ENCODE measurements at places on chromosomes 13 and 19.

DNA sequence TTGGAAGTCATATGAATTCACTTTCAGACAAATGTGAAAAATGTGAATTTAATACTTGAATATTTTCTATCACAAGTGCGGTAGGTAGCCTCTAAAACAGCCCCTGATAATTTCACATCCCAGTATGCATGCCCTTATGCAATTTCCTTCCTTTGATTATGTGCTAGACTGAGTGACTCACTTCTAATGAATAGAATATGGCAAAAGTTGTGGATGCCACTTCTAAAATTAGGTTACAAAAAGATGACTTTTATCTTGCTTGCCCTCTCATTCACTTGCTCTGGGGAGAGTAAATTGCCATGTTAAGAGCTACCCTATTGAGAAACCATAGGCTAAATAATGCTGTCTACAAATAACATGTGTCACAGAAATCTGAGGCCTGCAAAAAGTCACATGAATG lies 402.5 kb upstream of the PCDH9 start:
- no peak for DNase-seq

DNA sequence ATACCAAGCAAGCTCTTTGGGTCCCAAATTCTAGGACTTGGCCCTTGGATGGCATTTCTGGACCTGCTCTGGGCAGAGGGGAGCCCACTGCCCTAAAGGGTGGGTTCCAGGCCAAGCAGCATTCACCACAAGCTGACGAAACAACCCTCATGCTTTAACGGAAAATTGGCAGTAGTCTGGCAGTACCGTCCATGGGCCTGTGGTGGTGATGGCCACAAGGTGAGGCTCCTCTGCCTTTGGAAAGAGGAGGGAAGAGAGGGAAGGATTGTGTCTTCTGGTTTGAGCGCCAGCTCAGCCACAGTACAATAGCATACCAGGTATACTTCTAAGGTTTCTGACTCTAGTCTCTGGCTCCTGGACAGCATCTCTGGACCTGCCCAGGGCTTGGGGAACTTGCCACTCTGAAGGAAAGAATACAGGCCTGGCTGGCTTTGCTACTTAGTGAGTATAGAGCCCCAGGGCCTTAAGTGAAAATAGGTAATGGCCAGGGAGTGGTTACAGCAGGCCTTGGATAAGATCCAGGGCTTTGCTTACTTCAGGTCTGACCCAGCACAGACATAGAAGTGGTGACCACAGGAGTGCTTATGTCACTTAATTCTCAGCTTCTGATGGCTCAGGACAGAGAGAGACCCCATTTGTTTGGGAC lies 595.5 kb downstream of the LMO7 start:
- DNase-seq: no peak

- DNase-seq: peak; percentile 58
Observed at GRCh38 chr19:18846862-18847548, 15.2 kb downstream of the UPF1 start.

DNA sequence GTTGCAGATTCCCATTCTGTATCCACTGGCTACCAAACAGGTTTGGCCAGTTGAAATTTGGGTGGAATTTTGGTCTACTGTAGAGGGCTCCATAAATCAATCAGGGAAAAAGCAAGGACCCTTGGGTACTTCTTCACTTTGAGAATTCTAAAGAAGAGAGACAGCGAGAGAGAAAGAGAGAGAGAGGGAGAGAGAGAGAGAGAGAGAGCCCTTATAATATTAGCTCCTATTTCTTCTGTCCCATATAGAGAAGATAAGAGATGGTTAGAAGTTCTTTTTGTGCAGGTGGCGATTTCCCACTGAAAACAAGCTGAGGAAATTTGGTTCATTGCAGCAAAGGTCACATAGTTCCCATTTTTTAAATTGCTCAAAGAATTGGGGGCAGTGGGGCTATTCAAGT lies 88.6 kb upstream of the ZNF536 start:
- DNase-seq: no peak

DNA sequence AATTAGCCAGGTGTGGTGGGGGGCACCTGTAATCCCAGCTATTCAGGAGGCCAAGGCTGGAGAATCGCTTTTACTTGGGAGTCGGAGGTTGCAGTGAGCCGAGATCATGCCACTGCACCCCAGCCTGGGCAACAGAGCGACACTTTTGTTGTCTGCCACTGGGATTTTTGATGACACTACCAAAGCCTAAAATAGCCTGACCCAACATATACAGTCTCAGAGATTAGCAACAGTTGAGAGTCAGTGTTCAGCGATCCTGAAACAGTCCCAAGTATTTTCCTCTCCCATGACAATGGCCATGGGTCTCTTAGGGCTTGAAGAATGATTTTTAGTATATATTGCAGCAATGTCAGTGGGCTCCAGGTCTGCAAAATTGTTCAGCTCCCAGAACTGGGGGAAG lies 32.9 kb downstream of the SLC25A30 start:
- DNase-seq: no peak

DNA sequence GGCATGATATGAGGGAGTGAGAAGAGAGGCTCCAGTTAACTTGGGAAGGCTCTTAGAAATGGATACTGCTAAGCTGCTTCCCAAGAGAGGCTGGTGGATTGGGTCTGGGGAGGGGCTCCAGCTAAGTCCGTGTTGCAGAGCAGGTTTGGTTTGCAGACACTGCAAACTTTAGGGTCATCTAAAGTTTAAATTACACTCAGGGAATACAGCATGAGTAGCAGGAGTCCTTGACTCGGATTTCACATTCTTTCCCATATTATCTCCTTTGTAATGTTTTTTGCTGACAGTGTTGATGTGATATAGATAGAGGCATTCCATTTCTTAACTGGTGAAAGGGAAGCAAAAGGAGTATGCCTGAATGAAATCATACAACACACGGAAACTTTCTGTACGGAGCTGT lies 31.9 kb downstream of the SGCG start:
- DNase-seq: no peak

DNA sequence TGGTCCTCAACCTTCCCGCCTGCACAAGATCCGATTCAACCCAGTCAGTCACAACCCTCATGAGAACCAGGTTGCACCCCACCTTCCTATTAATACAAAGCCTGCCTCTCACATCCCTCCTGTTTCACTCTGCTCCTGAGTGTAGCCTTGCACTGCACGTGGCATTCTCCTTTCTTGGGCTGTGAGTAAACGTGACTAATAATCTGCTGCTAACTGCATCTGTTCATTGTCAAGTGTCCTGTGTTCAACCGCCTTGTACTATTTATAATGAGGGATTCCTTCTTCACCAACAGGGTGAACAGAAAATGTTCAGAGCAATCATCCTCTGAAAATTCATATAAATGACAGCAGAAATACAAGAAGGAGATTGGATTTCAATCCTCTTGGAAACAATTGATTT lies 1608.2 kb downstream of the SLITRK5 start:
- no peak for DNase-seq

- DNase-seq: no peak
Observed at GRCh38 chr13:29480893-29481525, 114.5 kb downstream of the SLC7A1 start.

DNA sequence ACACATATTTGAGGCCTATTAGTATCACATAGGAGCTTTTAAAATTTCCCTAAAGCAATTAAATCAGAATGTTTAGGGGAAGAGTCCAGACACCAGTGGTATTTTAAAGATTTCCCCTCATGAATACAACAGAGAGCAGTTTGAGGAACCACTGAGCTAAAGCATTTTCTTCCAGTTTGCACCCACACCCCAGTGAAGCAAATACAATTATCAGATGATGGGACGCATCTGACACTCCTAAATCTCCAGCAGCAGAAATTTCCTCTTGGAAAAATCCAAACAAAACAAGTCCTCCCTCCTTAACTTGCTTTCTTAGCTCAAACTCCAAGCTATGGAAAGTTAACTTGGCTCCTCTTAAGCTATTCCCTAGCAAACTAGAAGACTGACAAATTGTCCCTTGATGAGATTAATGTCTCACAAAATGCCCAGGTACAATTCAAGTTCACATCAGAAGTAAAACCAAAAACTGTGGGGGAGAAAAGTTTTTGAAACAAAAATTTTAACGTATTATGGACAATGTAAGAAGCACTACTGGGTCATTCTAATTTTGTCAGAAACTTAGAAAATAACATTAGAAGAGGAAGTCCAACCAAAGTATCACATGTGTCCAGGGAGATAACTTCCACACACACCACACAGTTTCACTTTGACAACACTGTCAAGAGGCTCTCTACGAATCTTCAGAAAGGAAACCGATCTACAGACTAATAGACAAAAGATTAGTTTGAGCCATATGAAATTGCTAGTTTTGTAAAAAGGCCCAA lies 74.1 kb downstream of the ABCC4 start:
- no peak for DNase-seq

DNA sequence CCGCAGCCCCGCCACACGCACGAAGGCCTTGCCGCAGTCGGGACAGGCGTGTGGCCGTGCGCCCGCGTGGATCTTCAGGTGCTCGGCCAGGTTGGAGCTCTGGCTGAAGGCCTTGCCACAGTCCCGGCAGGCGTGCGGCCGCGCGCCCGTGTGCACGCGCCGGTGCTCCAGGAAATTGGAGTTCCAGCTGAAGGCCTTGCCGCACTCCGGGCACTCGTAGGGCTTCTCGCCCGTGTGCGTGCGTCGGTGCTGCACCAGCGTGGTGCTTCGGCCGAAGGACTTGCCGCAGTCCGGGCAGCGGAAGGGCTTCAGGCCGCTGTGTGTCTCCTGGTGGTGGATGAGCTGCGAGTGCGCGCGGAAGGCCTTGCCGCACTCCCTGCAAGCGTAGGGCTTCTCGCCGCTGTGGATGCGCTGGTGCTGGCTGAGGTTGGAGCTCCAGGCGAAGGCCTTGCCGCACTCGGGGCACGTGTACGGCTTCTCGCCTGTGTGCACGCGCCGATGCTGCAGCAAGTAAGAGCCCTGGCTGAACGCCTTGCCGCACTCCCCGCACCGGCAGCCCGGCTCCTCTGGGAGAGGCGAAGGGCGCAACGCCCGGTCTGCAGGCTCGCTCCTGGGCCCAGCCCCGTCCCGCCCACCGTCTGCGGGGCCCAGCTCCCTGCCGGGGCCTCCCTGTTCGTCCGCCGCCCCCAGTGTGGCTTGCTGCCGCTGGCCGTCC lies 3.6 kb upstream of the A1BG start:
- no peak for DNase-seq

DNA sequence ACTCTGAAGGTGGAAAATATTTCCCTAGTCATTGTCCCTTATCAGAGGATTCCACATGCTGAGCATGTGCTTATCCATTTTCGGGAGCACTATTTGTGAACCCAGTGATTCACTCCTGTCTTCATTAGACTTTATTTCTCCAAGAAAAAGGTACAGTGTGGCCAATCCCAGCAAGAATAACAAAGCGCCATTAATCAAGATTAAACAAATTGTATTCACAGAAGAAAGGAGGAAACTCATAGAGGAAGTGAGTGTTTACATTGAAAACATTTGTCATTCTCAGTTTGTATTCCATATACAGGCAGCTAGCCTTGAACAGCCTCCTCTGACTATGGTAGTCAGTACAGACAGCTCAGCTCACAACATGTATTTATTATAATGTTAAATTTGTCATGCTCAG lies 1669.9 kb upstream of the SPRY2 start:
- DNase-seq: no peak

DNA sequence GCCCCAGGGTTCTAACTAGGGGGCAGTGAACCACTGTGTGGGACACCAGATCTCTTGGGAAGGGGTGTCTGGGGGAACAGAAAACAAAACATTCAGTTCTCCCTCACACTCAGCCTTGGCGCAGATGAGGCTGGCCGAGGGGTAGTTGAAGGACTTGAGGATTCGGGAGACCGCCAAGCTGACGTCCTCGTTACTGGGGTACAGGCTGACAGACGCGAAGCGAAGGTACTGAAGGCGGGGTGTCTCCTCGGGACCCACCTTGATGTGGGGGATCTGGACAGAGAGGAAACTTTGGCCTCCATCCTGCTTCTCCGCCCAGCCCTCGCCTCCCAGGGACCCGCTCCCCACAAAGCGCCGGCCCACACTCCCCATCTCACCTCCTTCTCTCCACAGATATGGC lies 7.6 kb downstream of the GRIK5 start:
- DNase-seq: no peak

DNA sequence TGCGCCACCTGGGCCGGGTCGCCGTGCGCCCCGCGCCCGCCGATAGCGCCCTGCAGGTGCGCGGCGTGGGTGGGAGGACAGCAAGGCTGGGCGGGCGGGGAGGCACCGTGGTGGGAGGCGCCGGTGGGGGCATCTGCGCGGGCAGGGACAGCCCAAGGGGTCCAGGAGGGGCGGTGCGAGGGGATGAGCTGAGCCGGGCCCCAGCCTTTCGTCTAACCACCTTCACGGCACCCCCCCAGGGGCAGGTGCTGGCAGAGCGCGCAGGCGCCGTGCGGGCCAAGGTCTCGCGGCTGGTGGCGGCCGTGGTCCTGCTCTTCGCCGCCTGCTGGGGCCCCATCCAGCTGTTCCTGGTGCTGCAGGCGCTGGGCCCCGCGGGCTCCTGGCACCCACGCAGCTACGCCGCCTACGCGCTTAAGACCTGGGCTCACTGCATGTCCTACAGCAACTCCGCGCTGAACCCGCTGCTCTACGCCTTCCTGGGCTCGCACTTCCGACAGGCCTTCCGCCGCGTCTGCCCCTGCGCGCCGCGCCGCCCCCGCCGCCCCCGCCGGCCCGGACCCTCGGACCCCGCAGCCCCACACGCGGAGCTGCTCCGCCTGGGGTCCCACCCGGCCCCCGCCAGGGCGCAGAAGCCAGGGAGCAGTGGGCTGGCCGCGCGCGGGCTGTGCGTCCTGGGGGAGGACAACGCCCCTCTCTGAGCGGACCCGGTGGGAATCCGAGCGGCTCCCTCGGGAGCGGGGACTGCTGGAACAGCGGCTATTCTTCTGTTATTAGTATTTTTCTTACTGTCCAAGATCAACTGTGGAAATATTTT lies 3.1 kb downstream of the KISS1R start:
- peak; percentile 62 for DNase-seq

GRCh38 chr13:100753376-100753775 lies 78.8 kb upstream of the TMTC4 start:
- no peak for DNase-seq

- DNase-seq: no peak
Observed at GRCh38 chr13:49664606-49665005, 26.7 kb downstream of the EBPL start.

- DNase-seq: no peak
Observed at GRCh38 chr19:28294395-28294794, 918.6 kb downstream of the UQCRFS1 start.

DNA sequence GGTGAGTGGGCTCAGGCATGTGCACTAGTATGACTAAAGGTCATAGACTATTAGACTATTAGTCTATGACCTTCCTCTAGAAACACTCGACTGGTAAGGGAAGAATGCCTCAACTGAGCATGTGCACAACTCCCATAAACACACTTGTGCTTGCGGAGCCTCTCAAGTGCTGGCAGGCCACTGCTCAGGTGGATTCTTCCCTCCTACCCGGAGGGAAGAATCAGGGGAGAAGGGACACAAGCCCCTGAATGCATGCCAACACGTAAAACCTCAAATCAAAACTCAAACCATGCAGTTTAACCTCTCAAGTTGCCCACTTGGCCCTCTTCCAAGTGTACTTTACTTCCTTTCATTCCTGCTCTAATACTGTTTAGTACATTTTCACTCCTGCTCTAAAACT lies 287.6 kb upstream of the SGCG start:
- no peak for DNase-seq

DNA sequence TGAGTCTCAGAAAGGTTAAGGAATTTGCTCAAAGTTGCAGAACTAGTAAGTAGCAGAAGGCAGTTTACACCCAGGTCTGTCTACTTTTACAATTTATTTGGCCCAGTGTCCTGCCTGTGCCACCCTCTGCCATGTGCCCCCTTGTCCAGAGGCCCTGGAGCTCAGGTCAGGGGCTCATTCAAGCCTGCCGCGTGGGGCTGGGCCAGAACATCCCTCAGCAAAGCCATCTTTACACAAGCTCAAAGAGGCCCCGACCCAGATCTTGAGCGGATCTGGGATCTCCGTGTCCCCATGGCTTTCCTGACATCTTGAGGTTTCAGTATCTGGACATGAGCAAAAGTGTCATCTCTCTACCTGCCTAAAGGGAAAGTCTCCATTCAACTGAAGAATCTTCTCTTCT lies 76.4 kb upstream of the VSTM2B start:
- DNase-seq: no peak
